Skin of body (tissue), 3 donors: ENCODE measurements at places on chromosomes 13 and 19.

GRCh38 chr19:45674946-45675345 lies 6.9 kb downstream of the GIPR start:
- DNase-seq: no peak

GRCh38 chr13:63910511-63910910 lies 2494.9 kb upstream of the PCDH20 start:
- DNase-seq: no peak

DNA sequence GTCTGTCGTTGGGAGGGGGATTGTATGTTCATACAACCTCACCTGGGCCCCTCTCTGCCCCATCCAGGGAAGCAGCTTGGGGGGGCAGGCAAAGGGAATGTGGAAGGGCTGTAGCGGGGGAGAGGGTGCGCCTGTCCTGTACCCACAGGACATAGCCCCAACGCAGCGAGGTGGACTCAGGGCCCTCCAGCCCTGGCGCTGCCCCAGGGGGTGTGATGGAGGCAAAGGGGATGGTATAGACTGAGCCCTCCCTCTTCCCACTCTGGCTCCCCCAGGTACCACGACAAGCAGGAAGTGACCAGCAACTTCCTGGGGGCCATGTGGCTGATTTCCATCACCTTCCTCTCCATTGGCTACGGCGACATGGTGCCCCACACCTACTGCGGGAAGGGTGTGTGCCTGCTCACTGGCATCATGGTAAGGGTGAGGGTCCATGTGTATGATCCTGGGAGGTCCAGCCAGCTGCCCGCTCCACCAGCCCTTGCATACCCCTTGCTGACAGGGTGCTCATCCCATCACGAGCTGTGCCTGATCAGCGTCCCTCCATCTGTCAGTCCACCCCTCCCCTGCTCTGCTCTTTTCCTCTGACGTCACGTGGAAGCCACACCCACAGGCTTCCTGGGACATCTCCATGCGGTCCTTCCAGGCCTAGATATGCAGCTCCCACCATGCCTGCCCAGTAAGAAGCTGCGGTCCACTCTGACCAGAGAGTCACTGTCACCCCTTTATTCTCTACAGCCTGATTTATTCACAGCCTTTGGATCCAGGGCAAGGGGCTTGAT lies 18.3 kb downstream of the KCNN1 start:
- DNase-seq: no peak

GRCh38 chr13:49112782-49113525 lies 107.2 kb upstream of the MLNR start:
- no peak for DNase-seq

GRCh38 chr13:21632196-21632595 lies 28.2 kb upstream of the MICU2 start:
- no peak for DNase-seq

DNA sequence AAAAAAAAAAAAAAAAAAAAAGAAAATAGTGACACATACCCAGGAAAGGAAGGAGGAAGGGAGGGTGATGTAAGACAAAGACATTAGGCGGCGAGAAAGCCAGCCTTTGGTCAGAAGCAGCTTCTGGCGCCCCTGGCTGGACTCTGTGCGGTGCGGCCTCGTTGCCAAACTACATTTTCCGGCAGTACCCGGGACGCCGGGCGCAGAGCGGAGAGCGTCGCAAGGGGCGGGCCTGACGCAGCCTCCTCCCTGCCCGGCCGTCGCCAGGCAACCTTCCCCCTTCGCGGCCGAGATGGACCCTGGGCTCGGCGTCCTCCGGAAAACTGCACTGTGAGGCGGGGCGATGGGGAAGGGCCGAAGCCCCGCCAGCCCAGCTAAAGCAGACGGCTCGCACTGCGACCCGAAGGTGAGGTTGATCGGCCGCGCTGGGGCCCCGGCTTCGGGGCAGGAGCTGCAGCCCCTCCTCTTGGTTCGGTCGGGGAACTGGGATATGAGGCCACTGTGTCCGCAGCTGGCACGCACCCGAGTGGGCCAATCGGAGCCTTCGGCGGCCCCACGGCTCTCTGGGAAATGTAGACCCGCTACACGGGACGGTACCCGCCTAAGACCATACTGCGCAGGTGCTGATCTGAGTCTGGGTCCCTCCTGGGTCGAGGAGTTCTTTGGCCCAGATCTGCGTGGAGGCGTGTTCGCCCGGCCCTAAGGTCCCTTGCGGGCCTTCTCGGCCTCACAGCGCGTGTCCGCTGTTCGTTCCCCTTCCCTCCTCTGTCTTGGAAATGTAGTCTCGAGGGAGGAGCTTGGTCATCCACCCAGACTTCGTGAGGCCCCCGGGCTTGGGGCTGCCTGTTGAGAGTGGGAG lies 2.3 kb upstream of the MZF1 start:
- no peak for DNase-seq

- no peak for DNase-seq
These were observed 859.3 kb upstream of the KLHL1 start for GRCh38 chr13:70967564-70967963.

DNA sequence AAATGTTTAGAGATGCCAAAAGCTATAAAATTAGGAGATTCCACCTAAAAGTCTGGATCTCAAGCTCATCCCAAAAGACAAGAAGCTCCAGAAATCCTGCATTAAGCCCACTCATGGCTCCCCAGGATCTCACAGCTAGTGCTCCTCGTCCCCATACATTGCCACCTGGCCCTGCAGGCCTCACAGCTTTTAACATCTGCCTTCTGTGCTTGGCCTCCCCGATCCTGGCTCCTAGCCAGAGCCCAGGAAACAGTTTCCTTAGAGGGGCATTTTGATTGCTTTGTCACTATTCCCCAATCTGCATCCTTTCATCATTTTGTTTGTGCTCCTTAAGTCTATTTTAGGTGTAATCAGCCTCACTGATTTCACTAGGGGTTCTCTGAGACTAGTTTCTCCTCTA lies 14.5 kb upstream of the DCT start:
- DNase-seq: no peak

GRCh38 chr13:100269837-100270236 lies 180.9 kb downstream of the PCCA start:
- peak; percentile 38 for DNase-seq

DNA sequence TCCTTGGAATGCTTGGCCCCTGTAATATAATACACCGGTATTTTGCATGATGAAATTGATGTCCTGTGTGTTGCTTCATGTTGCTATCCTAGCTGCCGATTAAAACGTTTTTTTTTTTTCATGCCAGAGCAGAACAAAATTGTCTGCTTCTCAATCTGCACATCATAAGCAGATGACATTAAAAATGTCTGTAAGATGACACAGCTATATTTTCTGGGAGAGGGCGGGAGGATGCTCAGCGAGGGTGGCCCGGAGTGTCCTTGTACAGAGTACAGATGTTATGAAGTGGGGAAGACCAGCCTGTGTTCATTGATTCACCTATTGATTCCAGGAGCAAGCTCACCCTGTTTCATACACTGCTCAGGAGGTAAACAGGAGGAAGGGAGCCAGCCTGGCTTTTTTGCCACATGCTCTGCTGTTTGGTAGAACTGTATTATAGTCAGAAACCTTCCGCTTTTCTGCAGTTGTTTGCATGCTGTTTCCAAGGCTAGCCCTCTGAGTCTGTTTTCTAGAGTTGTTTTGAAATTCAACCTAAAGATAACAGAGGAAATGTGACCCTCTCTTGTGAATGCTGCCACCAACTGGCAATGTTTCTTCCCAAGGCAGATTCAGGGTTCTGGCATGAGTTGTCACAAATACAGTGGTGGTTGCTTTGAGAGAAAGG lies 4.7 kb upstream of the IRS2 start:
- no peak for DNase-seq

DNA sequence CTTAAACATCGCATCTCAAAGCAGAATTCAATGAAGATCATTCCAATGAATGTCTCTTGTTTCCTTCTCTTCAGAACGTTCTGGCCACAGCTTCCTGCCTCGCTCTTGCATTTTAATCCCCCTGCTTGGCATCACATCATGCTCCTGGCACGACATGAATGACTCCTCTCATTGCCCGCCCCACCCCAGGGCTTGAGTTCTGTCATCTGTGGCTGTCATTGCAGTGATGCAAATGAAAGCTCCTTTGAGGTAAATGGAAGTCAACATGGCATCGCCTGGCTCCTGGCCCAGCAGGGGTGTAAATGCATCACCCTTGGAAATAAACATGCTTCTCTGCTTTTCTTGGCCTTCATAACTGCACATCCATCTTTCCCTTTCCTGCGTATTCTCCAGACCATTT lies 48.6 kb downstream of the SCEL start:
- no peak for DNase-seq

GRCh38 chr13:51006067-51006845 lies 96.7 kb downstream of the RNASEH2B start:
- no peak for DNase-seq

- DNase-seq: no peak
These were observed 526.1 kb downstream of the KLF12 start for GRCh38 chr13:73608157-73608516.

DNA sequence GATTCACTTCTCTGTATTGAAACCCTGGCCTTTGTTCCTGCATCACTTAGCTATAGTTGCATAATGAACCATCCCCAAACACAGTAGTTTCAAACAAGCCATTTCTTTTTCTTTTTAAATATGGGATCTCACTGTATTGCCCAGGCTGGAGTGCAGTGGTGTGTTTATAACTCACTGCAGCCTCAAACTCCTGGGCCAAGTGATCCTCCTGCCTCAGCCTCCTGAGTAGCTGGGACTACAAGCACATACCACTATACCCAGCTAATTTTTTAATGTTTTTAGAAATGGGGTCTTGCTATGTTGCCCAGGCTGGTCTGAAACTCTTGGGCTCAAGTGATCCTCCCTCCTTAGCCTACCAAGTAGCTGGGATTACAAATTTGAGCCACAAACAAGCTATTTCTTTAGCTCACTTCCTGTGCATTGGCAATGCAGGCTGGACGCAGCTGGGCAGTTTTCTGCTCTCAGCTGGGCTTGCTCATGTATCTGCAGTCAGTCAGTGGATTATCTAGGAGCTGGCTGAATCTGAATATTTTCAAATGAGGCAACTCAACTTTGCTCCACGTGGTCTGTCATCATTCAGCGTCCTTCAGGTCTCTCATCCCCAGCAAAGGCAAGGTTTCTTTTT lies 49.5 kb upstream of the SIN3B start:
- no peak for DNase-seq

GRCh38 chr13:108121406-108121805 lies 93.9 kb downstream of the LIG4 start:
- no peak for DNase-seq
